ENCODE measurements at places on chromosomes 7 and 10.

DNA sequence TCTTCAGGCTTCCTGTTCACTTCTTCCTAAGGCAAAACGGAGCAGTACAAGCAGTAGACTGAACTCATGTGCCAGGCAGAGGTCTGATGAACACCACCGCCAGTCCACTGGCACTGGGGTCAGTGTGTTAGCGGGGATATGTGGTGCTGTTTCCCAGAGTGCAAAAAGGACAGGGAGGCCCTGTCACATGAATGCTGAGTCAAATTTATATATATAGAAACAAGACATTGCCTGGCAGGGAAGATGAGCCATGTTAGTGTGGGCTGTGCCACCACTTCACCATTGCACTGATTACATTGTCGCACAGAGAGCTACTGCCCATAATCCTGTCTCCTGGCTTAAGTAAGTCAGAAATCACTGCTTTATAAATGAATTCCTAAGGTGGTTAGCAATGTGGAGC lies 122.2 kb upstream of the AMPH start:
- DNase-seq: no peak

DNA sequence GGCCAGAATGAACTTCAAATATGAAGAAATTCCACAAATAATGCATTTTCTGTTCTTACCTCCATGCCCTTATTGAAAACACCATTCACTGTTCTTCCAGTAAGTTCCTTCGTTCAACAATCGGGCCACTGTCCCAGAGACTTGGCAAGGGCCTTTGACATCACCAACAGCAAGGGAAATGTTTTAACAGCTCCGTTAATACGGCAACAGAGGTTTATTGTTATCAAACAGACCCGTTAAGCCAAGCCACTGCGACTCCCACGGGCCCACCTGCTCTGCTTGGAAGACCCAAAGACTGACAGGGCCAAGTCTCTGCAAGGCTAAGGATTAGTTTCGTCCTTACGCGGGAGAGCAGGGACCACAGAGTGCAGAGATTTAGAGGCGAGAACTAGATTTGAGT lies 43.4 kb upstream of the LYZL1 start:
- DNase-seq: no peak

DNA sequence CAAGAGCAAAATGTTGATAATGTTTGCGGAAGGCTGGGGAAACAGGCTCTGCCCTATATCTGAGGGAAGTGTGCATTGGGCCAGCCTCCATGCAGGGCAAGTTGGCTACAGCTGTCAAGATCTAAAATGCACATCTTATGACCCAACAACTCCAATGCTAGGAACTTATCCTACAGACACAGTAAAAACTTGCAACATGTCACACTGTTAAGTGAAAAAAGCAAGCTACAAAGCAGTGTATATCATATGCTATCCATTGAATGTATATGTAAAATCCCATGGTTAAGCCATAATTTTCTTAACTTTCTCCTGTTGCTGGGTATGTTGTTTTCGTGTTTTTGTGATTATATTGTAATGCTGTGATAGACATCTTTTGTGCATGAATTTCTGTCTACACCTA lies 16.3 kb upstream of the KAT6B start:
- no peak for DNase-seq

DNA sequence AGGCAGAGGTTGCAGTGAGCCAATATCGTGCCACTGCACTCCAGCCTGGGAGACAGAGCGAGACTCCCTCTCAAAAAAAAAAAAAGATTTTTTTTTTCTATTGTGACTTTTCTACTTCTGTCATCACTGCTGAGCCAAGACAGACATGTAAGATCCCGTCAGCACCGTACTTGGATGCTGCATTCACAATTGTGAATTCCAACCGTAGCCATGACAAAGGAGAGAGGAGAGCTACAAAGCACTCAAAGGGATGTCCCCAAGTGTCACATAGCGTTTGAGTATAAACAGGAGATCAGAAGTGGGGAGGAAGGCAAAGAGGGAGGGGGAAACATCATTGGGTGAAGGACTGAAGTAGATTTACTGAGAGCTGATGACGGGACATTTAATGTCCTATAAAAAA lies 144.2 kb downstream of the PRPF18 start:
- no peak for DNase-seq

- DNase-seq: no peak
Observed at GRCh38 chr7:117728890-117729624, 144.2 kb downstream of the CTTNBP2 start.

DNA sequence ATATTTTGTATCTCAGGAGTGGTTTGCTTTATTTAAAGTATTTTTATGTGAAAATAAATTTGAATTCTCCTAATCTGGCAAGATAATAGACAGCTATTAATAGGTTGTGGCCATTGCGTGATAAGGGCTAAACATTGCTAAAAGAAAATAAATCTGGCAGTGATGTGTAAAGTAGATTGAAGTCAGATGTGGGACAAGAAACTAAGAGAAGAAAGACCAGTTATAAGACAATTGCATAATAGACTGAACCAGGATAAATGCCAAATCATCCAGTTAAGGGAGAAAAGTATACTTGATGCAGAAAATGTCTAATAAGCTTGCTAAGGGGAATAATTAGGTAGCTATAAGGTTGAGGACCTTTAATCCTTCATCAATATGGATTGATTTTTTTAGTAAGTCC lies 197.5 kb upstream of the CSTF2T start:
- DNase-seq: no peak

DNA sequence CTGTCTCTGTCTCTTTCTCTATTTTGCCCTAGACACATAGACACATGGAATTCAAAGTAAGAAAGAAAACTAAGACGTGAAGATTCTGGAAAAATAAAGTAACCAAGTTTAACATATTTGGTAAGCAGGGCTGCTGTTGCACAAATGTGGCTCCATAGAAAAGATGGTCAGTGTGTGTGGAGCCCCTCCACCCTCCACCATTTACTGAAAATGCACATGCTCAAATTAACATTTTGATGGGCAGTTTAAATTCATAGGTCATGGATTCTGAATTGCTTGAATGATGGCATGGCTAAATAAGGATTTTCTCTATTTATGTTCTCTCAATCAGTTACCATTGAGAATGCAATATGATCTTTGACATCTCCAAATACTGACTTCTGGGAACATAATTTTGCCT lies 165.5 kb upstream of the CHRM2 start:
- DNase-seq: no peak

DNA sequence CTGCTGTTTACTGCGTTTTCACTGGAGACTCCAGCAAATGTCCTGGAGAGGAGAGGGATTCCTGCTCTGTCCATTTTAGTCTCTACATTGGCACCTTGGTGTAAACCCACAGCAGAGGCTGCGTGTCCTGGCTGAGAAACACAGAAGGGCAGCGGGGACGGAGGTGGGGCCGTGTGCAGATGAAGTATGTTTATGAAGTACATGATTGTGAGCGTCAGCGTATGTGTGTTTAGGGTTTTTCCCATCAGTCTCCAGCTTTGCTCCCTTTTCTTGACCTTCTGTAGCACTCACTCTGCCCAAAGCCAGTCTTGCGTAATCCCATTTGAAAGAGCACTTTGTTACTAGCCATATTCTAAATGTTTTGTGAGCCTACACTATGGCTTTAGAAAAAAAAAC lies 750.7 kb upstream of the SORCS1 start:
- no peak for DNase-seq

- DNase-seq: no peak
Observed at GRCh38 chr10:130936851-130937250, 374.7 kb downstream of the TCERG1L start.

DNA sequence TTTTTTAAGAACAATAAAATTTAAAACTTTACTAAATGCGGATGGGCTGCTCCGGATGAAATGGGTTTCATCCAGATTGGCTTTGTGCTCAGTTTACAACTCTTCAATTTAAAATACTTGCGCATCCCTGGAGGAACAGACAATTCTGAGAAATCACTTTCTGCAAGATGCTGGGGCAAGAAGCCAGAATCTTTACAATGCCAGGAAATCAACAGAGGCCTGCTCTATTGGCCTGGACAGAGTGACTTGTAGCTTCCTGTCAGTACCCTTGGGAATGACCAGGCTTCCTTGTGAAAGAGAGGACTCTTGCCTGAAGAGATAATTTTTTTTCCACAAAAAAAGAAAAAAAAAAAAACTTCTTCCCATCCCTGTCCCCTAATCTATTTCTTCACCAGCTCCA lies 3.9 kb upstream of the FAM13C start:
- no peak for DNase-seq

GRCh38 chr7:15829691-15830090 lies 143.2 kb upstream of the MEOX2 start:
- DNase-seq: no peak

DNA sequence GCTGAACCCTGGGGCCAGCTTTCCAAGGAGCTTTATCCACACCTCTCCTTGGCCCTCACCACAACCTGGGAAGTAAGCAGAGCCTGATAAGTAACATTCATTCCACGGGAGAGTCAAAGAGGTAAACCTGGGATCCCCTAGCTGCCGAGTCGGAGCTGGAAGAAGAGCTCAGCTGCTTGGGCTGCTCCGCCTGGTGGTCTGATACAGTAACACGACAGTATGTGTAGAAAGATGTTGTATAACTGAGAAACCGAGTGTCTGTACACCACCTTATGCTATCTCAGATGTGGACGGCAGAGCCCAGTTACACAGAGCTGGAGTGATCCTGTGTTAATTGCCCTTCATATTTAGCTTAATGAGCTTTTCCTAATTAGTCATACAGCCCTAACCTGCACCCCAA lies 151.3 kb upstream of the KMT2E start:
- DNase-seq: peak; percentile 16

GRCh38 chr10:6669269-6669859 lies 89.3 kb upstream of the PRKCQ start:
- DNase-seq: peak; percentile 49

GRCh38 chr7:101950450-101951119 lies 133.2 kb downstream of the CUX1 start:
- DNase-seq: no peak

DNA sequence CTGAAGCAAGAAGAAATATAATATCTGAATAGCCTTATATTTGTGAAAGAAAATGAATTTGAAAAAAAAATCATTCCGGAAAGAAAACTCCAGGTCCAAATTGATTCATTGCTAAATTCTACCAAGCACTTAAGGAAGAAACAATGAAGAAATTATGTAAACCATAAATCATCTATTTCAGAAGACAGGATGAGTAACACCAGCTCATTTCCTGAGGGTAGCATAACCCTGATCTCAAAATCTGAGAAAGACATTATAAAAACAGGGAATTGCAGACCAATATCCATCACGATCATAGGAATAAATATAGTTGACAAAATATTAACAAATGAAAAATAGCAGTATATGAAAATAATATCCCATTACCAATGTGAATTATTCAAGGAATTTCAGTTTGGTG lies 70.1 kb upstream of the RAB18 start:
- DNase-seq: no peak

GRCh38 chr7:100914208-100914878 lies 18.7 kb upstream of the ACHE start:
- DNase-seq: no peak

DNA sequence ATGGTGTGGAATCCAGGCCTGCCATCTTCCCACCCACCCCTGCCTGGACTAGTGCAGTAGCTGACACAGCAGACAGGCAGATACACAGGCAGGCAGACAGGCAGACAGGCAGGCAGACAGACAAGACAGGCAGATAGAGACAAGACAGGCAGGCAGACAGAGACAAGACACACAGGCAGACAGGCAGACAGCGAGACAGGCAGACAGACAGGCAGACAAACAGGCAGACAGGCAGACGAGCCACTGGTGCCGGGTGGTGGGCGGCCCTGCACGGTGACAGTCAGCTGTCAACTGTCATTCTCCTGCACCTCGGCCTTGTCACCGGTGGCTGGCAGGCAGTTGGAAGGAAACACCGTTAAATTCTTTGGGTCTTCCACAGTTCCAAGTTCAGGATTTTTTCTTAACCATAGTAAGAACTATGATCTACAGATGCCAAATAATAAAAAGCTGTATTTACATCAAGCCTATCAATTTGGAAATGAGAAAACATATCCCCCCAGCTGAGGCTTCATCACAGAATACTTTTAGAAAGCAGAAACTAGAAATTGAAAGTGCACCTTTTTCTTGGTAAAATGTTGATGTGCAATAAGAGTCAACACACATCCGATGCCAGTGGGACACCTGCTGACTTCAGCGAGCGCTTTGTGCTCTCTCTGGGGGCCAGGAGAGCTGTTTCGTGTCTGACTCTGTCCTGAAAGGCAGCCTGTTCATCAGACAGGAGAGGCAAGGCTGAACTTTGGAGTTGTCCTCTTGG lies 250.4 kb downstream of the DNAJB6 start:
- no peak for DNase-seq

DNA sequence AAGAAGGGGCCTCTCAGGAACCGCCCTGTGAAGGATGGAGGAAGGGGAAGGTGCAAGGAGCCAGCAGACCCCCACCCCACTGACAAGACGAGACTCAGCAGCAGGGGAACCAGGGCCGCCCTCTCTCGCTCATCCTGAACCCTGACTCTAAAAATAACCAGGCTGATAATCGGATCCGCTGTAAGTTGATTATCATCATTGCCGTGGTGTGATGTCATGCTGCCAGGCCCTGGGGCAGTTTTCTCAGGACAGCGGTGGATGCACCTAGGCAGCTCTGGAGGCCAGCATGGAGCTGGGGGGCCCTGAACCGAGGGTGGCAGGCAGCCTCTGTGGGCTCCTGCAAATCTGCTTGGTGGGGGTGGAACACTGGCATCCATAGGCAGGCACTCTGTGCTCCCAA lies 7.9 kb downstream of the RET start:
- DNase-seq: no peak

DNA sequence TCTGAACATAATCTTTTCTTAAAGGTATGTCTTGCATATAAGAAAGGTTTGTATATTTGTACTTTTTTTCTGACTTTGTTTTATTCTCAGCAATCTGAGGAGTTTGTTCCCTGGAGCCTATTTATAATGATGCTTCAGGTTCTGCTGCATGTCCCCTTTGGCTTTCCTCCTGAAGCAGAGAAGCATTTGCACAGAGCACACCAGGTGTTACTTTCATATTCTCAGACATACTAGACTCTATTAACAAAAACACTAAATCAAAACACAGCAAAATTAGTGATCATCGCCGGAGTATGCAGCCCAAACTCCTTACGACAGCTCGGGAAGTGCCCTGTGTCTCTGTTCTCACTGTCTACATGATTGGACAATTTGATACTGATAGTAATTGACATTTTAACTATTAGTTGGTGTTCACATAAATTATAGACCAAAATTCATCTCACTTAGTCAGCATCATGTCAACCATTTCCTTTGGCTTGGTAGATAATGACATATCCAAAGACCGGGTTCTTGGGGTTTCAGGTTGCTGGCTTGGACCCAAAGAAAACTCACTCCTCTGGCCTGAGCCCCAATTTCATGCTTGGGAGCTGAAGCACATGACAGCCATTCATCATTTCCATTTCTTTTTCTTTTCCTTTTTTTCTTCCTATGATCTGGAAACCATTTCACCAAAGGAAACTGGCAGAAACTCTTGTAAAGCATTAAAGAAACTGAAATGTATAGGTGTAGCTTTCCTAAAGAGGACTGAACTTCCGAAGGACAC lies 400.1 kb upstream of the NRP1 start:
- no peak for DNase-seq

DNA sequence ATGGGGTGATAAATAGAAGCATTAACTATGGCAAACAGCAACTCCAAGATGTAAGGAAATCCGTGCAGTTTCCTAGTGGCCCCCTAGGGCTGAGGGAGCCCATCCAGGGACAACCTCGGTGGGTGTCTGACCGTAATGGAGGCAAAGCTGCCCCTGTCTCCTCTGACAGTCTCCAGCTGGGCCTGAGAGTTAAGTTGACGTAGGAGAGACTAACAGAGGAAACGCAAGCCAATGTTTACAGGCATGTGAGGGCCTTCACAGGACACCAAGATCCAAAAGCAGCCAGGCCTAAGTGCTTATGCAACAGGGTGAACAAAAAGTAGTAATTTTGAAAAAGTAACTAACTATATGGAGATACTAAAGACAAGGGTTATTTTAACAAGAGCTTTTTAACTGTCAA lies 330.0 kb upstream of the C7orf33 start:
- no peak for DNase-seq

GRCh38 chr10:101346177-101346576 lies 7.8 kb upstream of the BTRC start:
- no peak for DNase-seq

Measured in LoVo (cell line).